ENCODE measurements at places on chromosomes 3 and 15.

- no peak overlapping the region for H3K4me3 ChIP-seq
- H3K27me3 ChIP-seq, result no peaks in the 10 kb centered on the region
- no peaks in the 10 kb centered on the region for H3K4me1 ChIP-seq
Measured at GRCh38 chr3:127019449-127019848, 36.5 kb downstream of the PLXNA1 start.

GRCh38 chr3:54962200-54962599 lies 34.3 kb upstream of the LRTM1 start:
- peaks cover 6% of the 10 kb centered on the region for H3K4me1 ChIP-seq
- no peak for DNase-seq
- no peaks in the 10 kb centered on the region for H3K36me3 ChIP-seq
- H3K27ac ChIP-seq, result no peak overlapping the region
- H3K4me3 ChIP-seq, result no peak overlapping the region

DNA sequence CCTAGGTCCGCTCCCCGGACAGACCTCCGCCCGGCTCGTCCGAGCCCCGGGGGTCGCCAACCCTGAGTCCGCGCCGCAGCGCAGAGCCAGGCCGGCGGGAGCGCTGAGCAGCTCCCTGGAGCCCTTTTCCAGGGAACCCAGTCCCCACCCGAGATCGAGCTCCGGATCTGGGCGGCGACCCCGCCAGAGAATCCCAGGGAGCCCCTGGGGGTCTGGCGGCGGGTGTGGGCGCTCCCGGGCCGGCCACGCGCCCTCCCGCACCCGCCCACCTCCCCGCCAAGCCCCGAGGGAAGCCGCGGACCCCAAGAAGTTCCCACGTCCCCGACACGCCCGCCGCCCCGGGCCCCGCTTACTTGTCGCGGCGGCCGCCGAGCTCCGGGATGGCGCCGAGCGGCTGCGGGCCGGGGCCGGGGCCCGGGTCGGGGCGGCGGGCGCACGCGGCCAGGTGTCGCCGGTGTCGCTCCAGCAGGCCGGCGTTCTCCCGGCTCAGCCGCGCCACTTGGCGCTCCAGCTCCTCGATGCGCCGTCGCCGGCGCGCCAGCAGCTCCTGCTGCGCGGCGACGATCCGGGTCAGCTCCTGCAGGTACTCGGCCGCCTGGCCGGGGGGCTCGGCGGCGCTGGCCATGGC lies 137.7 kb downstream of the NUP210 start:
- H3K27ac ChIP-seq, result peak overlapping the region; percentile 61
- H3K4me3 ChIP-seq, result peak overlapping the region; percentile 14
- H3K4me1 ChIP-seq, result peaks cover 18% of the 10 kb centered on the region

- H3K27ac ChIP-seq, result no peak overlapping the region
- H3K4me1 ChIP-seq, result peaks cover 14% of the 10 kb centered on the region
- peak; percentile 16 for DNase-seq
- H3K4me3 ChIP-seq, result no peak overlapping the region
- H3K36me3 ChIP-seq, result no peaks in the 10 kb centered on the region
Measured at GRCh38 chr3:23735535-23736326, 70.0 kb upstream of the UBE2E1 start.

DNA sequence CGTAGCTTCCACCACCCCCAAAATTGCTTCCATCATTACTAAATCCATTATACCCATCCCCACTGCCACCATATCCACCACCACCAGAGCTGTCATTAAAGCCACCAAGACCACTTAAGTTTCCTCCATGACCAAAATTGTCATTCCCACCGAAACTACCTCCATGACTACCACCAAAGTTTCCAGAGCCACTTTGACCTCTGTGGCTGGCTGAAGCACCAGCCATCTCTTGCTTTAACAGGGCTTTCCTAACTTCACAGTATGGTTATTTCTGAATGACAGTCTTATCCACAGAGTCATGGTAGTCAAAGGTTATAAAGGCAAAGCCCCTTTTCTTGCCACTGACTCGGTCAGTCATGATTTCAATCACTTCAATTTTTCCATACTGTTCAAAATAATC lies 24.3 kb upstream of the DENND4A start:
- H3K27me3 ChIP-seq, result no peaks in the 10 kb centered on the region
- no peak for DNase-seq
- H3K4me3 ChIP-seq, result no peak overlapping the region

Measured in body of pancreas (tissue), 4 donors.